ENCODE measurements at places on chromosomes 2 and 18. TPM values are rescaled to one million over a fixed set of nuclear protein-coding genes. Genes with fewer than 3 reads are reported as not detected.

Gene IWS1
- 60.9 TPM for polyA plus RNA-seq

Gene COL5A2
- 180 TPM for polyA plus RNA-seq

DNA sequence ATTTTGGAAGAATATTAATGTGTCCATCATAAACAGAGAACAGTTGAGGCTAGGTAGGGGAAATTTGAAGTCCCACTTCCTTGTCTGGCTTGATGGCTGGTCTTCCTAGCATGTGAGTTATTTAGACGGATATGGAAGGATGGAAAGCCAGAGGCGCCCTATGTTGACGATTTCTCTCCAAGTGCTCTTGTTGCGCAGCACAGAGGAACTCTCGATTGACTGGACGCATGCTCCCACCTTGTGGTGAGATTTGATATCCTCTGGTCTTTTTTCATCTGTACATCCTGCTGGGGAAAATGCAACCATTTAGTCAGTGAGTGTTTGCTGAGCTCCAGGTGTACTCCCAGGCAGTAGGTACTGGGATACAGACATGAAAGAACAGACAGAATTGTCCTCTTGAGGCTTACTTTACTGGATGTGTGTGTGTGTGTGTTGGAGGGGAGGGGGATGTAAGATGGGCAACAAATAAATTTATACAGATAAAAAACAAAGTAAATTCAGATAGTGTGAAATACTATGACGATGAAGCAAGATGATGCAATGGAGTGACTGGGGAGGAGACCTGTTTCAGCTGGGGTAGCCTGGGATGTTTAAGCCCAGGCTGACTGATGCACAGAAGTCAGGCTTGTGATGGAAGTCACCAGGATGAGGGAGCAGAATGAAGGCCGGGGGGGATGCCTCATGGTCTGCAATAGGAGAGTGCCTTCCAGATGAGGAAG, 137.2 kb downstream of the TRIM43 start:
- no peak for DNase-seq

GRCh38 chr18:78561757-78562510, 417.7 kb upstream of the SALL3 start:
- no peak for DNase-seq

All from left renal cortex interstitium (tissue), 4 donors.